NCI-H1092 treated with DMSO at 0.1 percent for 48 hours (cell line): ENCODE measurements at places on chromosomes 16 and 17.

- no peak for DNase-seq
Observed at GRCh38 chr16:72427783-72428331, 255.9 kb upstream of the PMFBP1 start.

DNA sequence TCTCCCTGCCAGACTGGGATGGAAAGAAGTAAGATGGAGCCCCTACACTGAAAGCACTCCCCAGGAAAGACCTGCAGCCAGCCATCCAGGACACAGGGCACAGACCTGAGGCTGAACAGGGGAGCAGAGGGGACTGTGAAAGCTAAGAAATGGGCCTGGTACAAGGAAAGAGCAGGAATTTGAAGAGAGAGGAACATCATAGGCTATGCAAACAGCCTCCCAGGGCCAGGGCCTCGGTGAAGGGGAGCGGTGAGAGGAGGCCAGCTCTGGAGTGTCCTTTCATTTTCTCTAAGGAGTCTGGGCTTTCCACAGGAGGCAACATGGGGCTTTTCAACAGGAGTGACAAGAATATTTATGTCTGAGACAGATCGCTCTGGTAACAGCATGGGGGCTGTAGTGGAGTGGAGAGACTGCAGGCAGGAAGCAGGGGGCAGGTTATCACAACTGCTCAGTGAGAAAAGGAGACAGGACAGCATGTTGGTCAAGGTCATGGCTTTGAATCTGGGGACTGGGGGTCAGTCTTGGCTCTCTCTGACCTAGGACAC lies 50.1 kb downstream of the TOM1L2 start:
- DNase-seq = no peak

DNA sequence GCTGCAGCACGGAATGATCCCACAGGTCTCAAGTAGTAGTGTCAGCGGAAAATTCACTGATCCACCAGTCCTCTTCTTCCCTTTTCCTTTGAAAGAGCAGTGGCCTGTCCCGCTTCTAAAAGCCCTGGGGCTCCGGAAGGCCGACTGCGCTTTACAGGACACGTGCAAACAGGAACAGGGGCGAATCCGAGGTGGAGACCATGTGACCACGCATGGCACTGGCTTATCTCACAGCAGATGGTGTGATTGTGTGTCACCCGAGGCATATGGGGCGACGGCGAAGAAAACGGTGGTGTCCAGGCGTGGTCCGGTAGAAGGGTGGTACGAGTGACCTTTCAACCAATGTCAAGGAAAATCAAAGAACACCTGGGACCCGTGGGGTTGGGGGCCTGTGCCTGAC lies 12.0 kb upstream of the KCNJ18 start:
- no peak for DNase-seq

- no peak for DNase-seq
Observed at GRCh38 chr16:53068423-53068833, 13.6 kb downstream of the CHD9 start.

DNA sequence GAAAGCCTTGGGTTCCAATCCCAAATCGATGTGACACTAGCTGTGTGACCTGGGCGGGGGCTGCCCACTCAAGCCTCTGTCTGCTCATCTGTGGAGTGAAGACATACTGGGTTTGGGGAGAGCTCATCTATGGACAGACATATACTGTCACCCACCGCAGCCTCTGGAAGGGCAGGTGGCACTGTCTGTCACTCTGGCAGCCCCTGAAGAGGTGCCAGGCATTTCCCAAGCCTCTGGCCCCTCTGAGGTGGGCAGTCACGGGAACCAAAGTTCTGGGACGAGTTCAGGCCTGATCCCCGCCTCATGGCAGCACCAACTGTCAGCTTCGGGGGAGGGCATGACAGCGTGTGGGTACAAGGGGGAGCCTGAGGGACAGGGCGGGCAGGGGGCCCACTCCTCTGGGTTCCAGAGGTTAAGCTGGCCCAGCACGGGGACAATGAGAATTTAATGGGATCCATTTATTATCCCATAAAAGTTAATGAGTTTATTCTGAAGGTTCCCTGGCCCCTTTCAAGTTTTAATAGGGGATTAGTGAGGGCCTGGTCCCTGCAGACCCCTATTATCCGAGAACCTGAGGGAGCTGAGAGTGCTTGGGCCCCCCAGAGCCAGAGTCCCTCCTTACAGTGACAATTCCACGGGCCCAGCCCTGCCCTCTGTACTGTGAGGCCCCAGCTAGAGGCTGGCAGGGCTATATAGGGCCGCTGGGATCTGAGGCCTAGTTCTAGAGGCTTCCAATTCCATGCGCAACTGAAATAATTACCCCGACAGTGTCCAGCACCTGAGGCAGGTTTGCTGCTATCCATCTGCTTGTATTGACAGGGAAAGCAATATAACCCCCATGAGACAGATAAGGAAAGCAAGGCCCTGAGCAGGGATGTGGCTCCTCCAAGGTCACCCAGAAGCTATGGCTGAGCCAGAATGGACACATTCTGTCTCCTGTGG lies 18.8 kb downstream of the SEZ6 start:
- DNase-seq = no peak

GRCh38 chr17:40129498-40129897 lies 7.7 kb downstream of the MSL1 start:
- DNase-seq = no peak
